ENCODE measurements at places on chromosomes 5 and 9. TPM values are rescaled to one million over a fixed set of nuclear protein-coding genes. Genes with fewer than 3 reads are reported as not detected.
A peak's percentile ranks its signal among the peaks of the same experiment; 100 is the strongest.

DNA sequence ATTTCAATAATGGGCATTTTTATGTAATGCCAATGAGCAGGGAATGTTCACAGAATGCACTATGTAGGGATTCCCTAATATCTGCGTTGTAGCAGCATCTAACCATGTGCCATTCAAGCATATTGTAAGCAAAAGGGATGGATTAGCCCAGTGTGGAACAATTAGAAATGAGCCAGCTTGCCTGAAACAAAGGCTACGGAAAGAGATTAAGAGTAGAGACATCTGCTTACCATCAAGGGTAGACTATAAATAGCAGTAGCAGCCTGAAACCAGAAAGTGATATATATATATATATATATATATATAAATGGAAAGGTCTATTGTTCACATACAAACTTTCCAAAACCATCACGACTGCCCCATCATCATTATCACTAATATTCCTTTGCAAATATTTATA lies 31.9 kb upstream of the CEP120 start:
- H3K4me3 ChIP-seq = no peak overlapping the region
- no peak for DNase-seq
- H3K4me1 ChIP-seq = no peaks in the 10 kb centered on the region
- no peaks in the 10 kb centered on the region for H3K27me3 ChIP-seq
- H3K36me3 ChIP-seq = no peaks in the 10 kb centered on the region

Gene OR13C5
- total RNA-seq = not detected

Gene HDHD3
- total RNA-seq = 9.6 TPM

- H3K27ac ChIP-seq = no peak overlapping the region
- no peaks in the 10 kb centered on the region for H3K36me3 ChIP-seq
- no peaks in the 10 kb centered on the region for H3K4me1 ChIP-seq
- H3K27me3 ChIP-seq = no peaks in the 10 kb centered on the region
- no peak for DNase-seq
Measured at GRCh38 chr5:109611505-109611904, 78.2 kb upstream of the MAN2A1 start.

- H3K36me3 ChIP-seq = no peaks in the 10 kb centered on the region
- no peaks in the 10 kb centered on the region for H3K27me3 ChIP-seq
- no peak overlapping the region for H3K4me3 ChIP-seq
- H3K4me1 ChIP-seq = no peaks in the 10 kb centered on the region
Measured at GRCh38 chr9:36080519-36080918, 43.8 kb downstream of the RECK start.

Gene ACTL7B
- total RNA-seq = 0.20 TPM

DNA sequence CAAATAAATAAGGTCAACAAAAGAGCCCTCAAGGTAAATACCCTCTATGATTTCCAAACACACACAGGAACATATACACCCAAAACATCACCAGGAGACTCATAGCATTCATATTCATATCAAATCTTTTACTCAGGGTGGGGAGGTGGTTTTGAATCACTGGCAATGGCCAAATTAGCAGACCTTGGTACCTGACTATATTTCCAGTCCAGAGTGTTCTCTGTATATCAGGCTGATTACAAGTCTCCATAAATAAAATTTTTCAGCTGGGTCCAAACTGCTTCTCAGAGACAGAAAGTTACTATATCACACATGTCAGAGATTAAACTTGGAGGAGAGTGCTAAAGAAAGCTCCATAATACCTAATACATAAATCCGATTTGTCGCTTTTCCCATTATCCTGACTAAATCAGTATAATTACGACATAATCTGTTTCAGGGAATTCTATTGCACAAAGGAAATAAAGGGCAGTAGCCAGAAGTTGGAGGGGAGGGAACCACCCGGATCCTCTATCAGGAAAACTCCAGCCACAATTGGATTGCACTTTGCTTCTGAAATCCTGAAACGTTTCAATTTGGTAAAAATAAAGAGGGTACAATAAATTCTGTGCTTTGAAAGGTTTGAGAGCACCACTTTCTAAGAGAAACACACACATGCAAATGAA lies 7.0 kb upstream of the GOLGA1 start:
- H3K27me3 ChIP-seq = no peaks in the 10 kb centered on the region
- no peak overlapping the region for H3K27ac ChIP-seq

DNA sequence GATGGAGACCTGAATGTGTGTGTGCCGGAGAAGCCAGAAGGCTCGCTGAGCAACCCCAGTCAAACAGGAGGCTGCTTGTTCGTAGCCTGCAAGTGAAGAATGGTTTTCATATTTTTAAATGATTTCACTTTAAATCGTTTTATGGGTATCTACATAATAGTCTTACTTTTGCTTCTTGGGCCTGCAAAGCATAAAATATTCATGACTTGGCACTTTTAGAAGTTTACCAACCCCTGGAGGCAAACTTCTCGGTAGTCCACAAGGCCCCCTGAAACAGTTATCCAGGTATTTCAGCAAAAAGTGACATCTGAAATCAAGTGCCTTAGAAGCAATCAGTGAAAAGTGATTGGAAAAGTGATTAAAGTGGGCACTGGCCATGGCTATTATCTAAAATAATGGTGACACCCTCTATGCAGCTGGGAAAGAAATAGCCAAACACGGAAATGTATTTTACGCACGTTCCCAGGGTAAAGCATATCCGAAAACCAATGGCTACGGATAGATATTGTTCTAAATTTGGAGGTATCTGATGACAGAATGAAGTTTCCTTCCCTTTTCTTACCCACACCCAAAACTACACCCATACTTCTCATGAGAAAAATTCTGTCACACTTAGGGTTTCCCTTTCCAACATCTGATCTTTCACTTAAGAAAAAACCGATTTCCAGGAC lies 39.0 kb downstream of the RAPGEF1 start:
- H3K4me1 ChIP-seq = peaks cover 64% of the 10 kb centered on the region
- no peak for DNase-seq
- H3K27ac ChIP-seq = no peak overlapping the region
- H3K27me3 ChIP-seq = no peaks in the 10 kb centered on the region

DNA sequence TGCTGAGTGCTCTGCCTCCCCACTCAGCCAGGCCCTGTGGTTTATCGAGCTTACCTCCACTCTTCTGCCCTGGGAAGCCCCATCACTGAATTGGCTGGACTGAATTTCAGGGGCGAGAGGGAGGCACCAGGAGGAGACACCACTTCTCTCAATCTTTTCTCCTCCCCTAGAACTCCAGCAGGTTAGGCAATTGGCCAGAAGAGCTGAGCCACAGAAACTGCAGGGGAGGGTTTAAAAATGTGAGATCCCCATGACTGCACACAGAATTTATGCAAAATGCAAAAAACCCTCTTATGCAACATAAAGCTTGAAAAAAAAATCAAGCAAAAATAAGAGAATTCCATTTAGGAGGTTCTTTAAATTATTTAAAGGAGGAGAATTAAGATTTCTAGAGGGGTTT lies 29.9 kb downstream of the TUT7 start:
- no peak overlapping the region for H3K27ac ChIP-seq
- H3K27me3 ChIP-seq = no peaks in the 10 kb centered on the region
- H3K4me1 ChIP-seq = no peaks in the 10 kb centered on the region
- peaks cover 91% of the 10 kb centered on the region for H3K36me3 ChIP-seq
- no peak overlapping the region for H3K4me3 ChIP-seq
- DNase-seq = no peak

DNA sequence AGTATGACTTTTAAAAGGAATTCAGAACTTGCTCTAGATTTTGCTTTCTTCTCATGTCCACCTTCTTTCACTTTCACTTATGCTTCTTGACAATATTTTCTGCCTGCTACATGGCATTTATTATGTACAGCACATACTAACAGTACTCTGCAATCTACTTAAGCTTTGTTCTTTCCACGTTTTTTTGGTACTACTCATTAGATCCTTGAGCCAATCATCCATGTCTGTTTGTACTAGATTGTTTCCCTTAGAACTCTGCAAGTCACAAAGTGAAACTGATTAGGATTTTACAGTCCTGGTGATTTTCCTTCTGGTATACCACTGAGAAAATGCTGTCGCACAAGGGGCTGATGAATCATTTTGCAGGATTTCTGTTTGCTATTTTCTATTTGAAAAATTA lies 78.3 kb downstream of the PARP8 start:
- peak overlapping the region; percentile 59 for H3K27ac ChIP-seq
- peaks cover 12% of the 10 kb centered on the region for H3K4me1 ChIP-seq
- peak; percentile 54 for DNase-seq

DNA sequence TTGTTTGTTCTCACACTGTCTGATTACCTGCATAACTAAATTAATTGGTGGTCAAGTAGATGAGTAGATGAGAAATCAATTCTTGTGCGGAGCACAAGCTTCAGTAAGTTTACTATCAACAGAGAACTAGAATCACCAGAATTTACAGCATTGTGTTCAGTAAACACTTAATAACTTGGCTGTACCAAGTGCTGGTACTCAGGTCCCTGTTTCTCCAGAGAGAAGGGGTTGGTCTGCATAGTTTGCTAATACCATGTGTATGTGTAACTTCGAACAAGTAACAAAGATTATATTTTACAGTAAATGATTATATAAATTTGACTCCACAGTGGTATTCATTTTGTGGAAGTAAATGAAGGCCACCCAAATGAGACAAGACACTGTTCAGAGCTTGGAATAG lies 146.3 kb downstream of the PCSK5 start:
- DNase-seq = no peak
- H3K36me3 ChIP-seq = no peaks in the 10 kb centered on the region
- H3K4me3 ChIP-seq = no peak overlapping the region
- no peaks in the 10 kb centered on the region for H3K4me1 ChIP-seq

Gene CCNJL
- 19.9 TPM for total RNA-seq

DNA sequence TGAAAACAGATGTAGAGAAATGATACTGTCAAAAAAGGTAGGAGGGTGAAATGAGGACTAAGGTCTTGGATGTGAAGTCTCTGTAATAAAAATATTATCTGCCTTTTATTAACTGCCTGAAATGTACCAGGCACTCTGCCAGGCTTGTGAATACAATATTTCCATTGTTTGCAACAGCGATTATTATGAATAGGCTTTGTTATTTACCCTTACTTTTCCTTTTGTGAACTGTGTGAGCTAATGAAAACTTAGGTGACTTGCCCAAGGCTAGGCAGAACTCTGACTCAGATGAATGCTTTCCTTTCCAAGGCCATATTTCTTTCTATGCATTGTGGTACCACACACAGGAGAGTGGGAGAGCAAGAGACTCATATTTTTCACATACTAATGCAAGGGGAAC lies 204.1 kb downstream of the CDH12 start:
- no peak overlapping the region for H3K27ac ChIP-seq
- H3K27me3 ChIP-seq = no peaks in the 10 kb centered on the region
- no peak for DNase-seq
- H3K4me1 ChIP-seq = no peaks in the 10 kb centered on the region

Gene HTR1A
- not detected for total RNA-seq

Gene MCTP1
- total RNA-seq = 9.8 TPM

DNA sequence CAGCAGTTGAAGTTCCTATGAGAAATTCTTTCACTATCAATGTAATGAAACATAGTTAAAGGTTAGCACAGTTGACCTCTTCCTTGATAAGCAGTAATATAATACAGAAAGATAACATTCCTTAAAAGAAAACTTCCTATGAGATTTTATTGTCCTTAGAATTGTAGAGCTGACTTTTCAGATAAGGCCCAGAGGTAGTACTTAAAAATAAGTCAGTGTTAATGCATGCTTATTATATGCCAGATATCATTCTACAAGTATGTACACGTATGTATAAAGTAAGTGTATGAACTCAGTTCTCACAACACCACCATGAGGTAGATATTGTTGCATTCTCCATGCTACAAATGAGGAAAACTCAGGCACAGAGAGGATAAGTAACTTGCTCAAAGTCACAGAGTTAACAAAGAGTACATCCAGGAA lies 15.3 kb downstream of the AP3S1 start:
- DNase-seq = no peak
- H3K4me3 ChIP-seq = no peak overlapping the region
- no peak overlapping the region for H3K27ac ChIP-seq
- no peaks in the 10 kb centered on the region for H3K36me3 ChIP-seq
- no peaks in the 10 kb centered on the region for H3K27me3 ChIP-seq
- H3K4me1 ChIP-seq = no peaks in the 10 kb centered on the region

GRCh38 chr9:30534455-30534854 lies 1850.0 kb upstream of the ACO1 start:
- DNase-seq = no peak
- no peaks in the 10 kb centered on the region for H3K36me3 ChIP-seq
- no peak overlapping the region for H3K4me3 ChIP-seq
- H3K27ac ChIP-seq = no peak overlapping the region

Gene FBXO4
- 13.2 TPM for total RNA-seq

Gene C9orf153
- not detected for total RNA-seq

Gene ACOT12
- not detected for total RNA-seq

Gene COMMD10
- 41.1 TPM for total RNA-seq

- no peaks in the 10 kb centered on the region for H3K27me3 ChIP-seq
- H3K4me3 ChIP-seq = no peak overlapping the region
- no peak for DNase-seq
- H3K36me3 ChIP-seq = no peaks in the 10 kb centered on the region
- no peaks in the 10 kb centered on the region for H3K4me1 ChIP-seq
Measured at GRCh38 chr5:168357876-168358275, 66.4 kb downstream of the WWC1 start.

GRCh38 chr5:132251220-132251725 lies 6.2 kb upstream of the PDLIM4 start:
- H3K36me3 ChIP-seq = no peaks in the 10 kb centered on the region
- H3K4me1 ChIP-seq = no peaks in the 10 kb centered on the region
- no peak for DNase-seq
- peaks cover 2% of the 10 kb centered on the region for H3K27me3 ChIP-seq

- no peak overlapping the region for H3K4me3 ChIP-seq
- H3K27me3 ChIP-seq = no peaks in the 10 kb centered on the region
- H3K27ac ChIP-seq = no peak overlapping the region
- DNase-seq = no peak
Measured at GRCh38 chr5:160979385-160979784, 127.4 kb upstream of the ATP10B start.

DNA sequence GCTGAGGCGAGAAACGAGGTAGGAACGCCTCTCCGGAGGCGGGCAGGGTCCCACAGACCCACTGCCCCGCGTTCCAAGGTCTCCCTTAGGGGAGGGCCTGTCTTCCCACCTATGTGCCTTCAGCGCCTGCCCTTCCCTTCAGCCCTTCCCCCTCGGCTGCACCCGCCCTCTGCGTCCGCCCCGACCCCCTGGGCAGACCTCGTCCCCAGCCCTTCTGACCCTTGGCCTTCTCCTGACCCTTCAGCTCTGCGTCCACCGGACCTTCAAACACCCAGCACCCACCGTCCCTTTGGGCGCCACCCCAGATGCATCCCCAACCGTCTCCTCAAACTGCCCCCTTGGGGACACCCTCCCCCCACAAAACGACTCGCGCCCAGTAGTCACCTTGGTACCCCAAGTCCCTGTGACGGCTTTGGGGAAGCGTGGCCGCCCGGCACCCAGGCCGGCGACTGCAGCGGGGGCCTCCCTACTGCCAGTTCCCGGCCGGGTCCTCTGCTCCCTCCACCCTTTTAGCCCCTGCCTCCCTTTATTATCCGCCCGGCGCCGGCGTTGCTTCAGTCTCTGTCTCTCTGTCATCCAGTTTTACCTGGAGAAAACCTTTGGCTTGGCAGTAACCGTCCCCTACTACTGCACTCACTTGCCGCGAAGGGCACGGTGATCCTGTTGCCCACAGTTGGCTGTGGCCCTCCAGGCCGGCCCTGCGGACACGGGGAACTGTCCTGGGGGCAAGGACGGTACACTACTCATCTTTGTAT lies 421 bp downstream of the RUSC2 start:
- peaks cover 24% of the 10 kb centered on the region for H3K4me1 ChIP-seq
- H3K4me3 ChIP-seq = peak overlapping the region; percentile 38
- H3K36me3 ChIP-seq = no peaks in the 10 kb centered on the region
- H3K27me3 ChIP-seq = peaks cover 2% of the 10 kb centered on the region
- no peak for DNase-seq

Measured in natural killer cell (primary cell).